ENCODE measurements at places on chromosomes 6 and 20.

DNA sequence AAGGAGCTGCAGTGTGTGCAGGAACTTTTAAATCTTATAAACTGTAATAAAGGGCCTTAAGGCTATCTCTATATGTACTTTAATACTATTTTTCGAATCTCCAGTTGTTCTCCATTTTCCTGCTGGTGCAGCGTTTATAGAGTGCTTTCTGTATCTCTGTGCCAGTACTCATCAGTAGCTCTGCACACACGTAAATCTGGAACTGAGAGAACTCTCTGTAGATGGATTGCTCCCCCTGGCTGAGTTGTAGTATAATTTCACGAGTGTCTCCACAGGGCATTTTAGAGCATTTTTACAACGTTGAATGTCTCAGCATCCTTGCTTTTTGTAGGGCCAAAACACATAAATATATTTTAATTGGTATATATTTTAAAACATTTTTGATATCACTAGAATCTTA, 256.5 kb downstream of the TRDN start:
- DNase-seq, result peak; percentile 36

GRCh38 chr6:135170849-135171248, 10.3 kb upstream of the MYB start:
- DNase-seq, result no peak

DNA sequence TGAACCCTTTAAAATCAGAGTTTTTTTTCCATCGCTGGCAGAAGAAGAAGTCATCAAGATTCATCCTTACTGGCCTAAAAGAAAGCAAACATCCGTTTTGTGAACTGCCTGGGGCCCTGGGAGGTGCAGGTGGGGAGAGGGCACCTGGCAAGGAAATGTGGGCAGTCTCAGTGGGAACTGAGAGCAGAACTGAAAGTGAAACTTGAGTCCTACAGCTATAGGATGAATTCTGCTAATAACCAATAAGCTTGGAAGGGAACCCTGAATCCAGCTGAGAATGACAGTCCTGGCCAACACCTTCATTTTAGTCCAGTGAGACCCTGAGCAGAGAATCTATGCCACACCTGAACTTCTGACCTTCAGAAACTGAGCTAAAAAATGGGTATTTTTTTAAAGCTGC, 130.1 kb upstream of the ASCC3 start:
- DNase-seq, result no peak

GRCh38 chr6:101605874-101606273, 212.4 kb downstream of the GRIK2 start:
- no peak for DNase-seq

DNA sequence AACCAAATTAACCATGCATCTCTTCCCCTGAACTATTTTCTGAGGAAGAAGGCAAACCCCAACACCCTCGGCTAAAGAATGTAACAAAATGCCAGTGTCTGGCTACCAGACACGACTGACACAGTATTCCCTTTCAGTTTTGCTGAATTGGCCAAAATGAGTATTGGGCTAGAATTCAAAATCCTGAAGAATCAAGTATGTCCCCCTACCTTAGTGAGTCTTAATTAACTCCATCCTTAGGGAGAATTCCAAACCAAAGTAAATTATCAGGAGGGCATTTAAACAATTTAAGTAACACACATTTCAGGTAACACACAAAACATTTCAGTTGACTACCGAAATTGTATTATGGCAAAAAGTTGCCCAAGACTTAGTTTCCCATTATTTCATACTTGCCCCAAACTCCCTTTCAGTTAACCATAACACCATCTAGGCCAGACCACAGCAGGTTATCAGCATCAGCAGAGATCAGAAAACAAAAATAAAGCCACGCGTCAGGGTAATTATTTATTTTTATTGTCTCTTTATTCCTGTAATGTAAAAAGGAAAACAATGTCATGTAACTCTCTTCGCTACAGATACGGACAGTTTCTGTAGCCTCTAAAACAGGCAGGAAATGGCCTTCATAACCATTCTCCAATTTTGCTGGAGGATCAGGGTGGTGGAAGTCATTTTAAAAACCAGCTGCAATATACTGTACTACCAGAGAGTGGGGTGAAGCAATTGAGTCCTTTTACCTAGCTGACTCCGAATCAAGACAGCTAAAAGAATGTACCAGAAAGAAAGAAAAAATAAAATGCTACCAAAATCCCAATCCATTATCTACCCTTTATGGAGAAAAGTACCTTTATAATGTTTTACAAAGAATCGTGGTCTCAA, 1.9 kb downstream of the SNX5 start:
- no peak for DNase-seq

DNA sequence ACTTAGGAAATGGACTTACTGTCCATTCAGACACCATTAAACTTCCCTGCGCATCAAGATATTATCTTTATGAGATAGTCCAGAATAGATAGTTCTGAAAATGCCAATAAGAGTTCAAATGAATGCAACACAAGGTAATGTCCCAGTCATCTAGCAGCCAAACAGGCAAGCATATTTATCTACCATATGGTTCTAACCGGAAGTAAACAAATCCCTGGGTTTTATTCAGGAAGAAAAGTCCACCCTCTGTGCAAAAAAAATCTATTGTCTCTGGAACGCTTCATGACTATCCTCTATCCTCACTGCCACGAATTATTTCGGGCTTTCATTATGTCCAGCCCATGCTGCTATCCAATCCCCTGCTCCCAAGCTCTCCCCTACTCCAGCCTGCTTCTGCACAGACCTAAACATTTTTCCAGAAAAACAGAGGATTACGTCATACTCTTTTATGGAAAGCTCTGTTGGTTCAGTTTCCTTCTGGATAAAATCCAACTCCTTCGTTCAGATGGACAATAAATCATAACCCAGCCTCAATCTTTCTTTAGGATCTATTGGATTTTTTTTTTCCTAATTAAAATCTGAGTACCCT, 11.4 kb downstream of the PPIL6 start:
- DNase-seq, result no peak

DNA sequence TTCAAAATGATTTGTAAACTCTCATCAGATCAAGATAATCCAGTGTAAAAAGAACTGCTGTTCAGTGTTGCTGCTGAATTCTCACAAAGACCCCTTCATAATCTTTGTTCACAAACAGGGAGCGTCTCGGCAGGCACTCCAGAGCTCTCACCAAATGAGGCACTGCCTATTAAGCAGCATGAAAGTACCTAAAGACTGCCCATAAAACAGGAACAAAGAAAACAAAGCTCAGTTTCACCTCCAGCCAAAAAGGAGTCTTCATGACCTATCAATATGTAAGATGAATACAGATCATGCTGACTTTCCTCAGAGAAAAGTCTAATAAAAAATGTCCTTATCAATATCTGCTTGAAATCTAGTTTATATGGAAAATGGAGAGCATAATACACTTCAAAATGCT, 41.8 kb downstream of the GPR63 start:
- peak; percentile 27 for DNase-seq

GRCh38 chr6:138087593-138088325, 19.5 kb downstream of the PERP start:
- no peak for DNase-seq

GRCh38 chr20:35511814-35512420, 17.5 kb downstream of the C20orf173 start:
- DNase-seq, result peak; percentile 25

- DNase-seq, result no peak
Measured at GRCh38 chr20:50634191-50634590, 57.2 kb downstream of the RIPOR3 start.

DNA sequence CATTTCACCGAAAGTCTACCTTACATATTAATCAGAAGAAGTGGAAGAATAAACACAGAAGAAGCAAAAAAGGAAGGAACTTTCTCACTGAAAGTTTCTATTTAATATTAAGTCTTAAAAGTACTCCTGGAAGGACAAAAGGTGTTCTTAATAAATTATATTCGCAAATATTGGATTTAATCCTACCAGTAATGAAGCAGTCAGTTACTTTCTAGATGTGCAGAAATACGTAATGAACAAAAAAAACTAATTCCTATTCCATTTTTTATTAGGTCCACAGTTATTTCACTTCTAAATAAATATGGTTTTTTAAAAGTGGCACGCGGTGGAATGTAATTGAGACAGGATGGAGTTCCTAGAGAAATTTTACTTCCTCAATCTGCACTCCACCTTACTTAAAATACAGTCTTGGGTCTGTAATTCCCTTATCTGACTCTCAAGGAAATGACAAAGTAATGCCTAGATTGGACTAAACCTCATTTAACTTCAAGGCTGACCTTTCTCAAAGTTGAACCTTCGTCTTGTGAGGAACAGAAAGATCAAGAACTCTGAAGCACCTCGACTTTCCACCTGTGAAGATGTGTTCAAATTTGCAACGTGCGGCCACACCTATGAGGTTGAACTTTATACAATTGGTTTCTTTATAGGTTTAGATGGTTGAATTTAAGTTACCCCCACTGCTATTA, 1.1 kb upstream of the TRAM2 start:
- no peak for DNase-seq

DNA sequence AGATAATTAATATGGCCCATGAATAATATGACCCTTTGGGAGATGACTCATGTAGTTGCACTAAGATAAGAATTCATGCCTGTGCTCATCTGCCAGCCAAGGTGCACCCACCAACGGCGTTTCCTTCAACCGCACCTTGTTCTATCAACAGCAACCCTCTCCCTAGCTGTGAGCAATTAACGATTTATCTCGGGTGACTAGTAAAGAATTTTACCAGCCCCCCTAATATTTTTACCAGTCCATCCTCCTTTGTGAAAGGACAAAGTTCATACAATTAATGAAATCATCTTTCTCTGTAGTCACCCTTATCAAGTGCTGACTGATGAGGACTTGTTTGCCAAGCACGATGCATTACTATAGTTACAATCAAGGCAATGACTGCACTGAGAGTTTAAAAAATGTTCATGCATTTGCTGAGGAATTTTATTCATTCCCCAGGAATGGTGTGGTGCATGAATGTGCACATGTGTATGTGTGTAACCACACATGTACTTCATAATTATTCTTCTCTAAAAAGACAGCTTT, 118.7 kb downstream of the SMOC2 start:
- no peak for DNase-seq

DNA sequence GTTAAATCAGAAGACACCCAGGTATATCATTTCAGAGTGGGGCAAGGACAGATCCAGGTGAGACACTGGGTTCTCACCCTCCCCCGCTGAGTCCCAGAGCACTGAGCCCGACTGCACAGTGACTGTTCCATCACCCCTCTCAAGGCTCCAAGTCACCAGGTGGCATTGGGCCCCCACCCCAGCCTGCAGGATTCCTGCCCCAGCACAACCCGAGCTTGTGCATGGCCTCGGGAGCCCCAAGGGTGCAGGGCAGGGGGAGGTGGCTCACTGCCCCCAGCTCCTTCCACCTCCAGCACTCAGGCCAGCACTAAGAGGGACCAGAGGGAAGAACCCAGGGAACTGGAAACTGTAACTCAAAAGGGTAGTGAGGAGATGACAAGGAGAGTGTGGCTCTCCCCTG, 39.3 kb upstream of the CST5 start:
- DNase-seq, result no peak

- peak; percentile 77 for DNase-seq
Measured at GRCh38 chr6:4647414-4648365, 128.5 kb upstream of the CDYL start.

GRCh38 chr20:63688228-63689045, 8.0 kb upstream of the TNFRSF6B start:
- DNase-seq, result no peak

DNA sequence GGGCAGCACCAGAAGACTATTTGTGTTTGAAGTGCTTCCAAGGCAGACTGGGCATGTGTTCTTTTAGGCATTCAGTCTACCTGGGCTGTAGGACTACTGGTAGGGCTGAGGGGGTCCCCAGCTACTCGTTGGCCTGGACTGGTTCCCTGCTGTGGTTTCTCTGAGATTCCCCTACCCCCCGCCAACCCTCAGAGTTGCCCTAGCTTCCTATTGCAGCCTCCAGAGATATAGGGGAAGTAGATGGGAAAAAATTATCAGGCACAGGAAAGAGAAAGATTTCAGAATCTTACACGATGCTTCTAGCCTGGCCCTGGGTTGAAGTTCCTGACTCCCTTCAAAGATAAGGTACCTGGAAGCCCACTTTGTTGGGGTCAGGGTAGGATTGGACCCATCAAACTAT, 22.5 kb downstream of the BRPF3 start:
- no peak for DNase-seq
